Activated CD4-positive, alpha-beta T cell treated with anti-CD3 and anti-CD28 coated beads, Interleukin-2, amount 10 ng/mL, durations not matched to agents 24 days and 14 days (primary cell): ENCODE measurements at places on chromosomes 16 and 17.

DNA sequence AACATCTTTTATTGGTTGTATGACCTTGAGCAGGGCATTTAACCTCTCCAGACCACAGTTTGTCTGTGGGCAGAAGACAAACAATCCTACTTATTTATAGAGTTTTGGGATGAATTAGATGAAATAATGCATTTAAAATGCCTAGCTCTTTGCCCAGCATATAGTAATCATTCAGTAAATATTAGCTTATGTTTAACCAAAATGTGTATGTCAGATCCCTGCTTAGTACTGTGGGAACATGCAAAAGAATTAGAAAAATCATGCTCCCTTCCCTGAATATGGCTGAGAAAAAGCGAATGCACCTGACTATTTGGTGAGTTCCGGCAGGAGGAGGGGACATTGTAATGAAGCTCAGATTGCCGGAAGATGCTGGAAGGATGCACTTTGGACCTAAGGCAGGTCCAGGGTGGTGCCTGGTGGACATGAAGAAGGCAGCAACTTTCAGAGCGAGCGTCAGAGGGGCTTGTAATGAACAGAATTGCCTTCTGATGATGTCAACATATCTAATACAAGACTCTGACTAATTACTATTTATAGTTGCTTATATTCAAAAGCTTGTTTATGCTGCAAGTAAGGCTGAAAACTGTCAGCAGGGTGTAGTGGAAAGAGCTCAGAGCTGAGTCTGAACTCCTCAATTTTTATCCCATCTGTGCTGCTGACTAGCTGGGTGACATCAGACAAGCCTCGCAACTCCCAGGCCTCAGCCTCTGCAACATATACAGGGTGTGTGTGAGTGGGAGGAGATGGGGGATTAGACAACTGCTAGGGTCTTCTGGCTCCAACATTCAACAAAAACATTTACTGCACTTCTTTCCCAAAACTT, 221.2 kb downstream of the PRKCA start:
- DNase-seq: no peak

DNA sequence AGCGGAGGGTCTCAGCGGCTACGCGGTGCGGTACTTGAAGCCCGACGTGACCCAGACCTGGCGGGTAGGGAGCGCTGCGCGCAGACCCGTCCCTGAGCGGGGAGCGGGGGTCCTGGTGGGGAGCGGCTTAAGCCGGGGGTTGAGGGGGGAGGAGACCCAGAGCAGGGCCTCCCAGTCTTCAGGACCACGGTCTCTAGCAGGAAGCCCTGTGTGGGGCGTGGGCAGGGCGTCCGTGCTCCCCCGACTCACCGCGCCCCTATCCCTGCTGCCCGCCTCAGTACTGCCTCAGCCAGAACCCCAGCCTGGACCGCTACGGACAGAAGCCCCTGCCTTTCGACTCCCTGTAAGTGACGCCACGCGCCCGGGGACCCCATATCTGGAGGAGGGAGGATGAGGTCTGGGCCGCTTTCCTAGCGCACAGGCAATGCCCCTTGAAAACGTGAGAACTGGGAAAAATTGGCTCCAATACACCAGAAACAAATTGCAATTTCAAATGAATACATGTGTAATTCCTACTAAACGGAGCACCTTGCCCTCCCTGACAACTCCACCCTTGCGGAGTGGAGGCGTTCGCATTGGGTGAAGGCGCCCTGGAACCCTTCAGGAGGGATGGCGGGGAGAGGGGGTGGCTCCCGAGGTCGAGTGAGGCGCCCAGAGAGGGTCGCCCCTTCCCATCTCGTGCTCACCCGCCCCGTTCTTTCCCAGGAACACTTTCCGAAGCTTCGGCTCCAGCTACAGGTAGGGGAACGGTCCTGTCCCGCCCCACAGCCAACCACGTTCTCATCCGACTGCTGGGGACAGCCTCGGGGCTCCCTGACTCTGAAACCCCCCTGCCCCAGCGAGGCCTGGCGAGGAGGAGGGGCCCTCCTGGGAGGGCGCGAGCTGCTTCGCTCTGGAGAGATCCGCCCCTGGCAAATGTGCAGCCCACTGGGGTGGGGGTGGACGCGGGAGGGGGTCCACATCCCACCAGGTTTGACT, 14.6 kb upstream of the CNGB1 start:
- no peak for DNase-seq

DNA sequence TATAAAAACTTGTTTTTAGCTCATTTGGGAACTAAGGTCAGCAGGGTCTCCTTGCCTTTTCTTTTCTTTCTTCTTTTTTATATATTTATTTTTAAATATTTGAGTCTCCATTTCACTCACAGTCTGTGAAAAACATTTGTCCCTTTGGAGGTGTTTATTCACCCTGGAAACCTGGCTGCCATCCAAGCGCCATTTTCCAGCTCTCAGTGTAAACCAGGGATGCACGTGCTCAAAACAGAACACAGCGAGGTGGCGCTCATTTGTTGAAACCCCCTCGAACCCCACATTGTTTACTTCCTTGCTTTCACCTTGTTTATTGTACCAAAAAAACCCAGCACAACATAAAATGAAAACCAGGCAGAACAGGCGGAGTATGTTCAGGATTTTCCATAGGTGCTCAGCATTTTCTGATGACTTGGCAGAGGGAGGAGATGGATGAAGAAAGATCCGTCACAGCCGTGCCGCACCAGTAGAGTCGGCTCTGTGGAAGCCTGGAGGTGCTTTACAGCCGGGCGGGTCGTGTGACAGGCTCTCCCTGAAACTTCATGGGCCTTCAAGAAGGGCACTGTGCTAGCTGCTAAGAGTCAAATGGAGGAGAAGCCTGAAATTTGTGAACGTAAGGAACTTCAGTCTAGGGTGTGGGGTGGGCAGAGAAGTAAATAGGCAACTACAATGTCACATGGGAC, 284.4 kb downstream of the FOXL1 start:
- DNase-seq: no peak

DNA sequence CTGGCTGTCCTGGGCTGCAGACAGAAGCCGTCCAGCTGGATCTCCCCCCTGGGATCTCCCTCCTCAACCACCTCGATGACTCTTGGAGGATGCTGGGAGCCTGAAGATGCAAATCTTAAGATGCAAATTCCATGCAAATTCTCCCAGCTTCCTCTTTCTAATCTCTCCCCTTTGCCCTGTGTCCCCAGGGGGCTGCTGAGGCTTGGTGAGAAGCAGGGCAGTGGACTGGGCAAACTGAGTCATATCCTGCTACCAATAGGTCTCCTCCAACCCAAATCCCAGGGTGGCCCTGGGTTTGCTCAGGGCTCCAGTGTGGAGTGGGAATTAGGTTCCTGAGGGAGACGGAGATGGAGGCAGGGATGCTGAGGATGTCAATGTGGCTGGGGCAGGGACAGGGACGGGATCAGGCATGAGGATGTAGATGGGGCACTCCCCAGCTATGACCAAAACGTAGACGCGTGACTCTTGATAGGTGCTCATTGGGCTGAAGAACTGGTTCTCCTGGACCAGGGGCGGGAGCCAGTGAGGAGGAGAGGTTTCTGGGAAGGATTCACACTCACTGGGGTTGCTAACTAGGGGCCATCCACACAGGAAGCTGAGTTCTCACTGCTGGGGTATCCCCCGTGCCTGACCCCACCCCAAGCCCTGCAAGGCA, 3.6 kb upstream of the ALOX12B start:
- DNase-seq: no peak

DNA sequence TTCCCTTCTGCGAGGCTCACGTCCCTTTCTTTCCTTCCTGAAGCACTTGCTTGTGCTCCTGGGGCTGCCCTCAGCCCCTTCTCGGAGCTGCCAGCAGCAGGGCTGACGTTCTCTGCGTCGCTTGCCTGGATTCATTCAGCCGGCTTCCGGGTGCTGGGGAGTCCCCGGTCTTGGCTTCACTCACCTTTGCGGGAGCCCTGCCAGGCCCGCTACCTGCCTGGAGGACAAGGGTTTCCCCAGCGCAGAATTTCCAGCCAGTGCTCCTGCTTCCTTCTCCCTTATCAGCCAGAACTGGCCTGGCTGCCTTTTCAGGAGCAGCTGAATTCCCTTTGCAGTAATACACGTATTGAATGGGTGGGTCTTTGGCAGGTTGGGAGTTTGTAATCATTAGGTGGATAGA, 22.1 kb upstream of the IL17C start:
- DNase-seq: no peak
